ENCODE measurements at places on chromosomes 1 and 21. TPM values are rescaled to one million over a fixed set of nuclear protein-coding genes. Genes with fewer than 3 reads are reported as not detected.

DNA sequence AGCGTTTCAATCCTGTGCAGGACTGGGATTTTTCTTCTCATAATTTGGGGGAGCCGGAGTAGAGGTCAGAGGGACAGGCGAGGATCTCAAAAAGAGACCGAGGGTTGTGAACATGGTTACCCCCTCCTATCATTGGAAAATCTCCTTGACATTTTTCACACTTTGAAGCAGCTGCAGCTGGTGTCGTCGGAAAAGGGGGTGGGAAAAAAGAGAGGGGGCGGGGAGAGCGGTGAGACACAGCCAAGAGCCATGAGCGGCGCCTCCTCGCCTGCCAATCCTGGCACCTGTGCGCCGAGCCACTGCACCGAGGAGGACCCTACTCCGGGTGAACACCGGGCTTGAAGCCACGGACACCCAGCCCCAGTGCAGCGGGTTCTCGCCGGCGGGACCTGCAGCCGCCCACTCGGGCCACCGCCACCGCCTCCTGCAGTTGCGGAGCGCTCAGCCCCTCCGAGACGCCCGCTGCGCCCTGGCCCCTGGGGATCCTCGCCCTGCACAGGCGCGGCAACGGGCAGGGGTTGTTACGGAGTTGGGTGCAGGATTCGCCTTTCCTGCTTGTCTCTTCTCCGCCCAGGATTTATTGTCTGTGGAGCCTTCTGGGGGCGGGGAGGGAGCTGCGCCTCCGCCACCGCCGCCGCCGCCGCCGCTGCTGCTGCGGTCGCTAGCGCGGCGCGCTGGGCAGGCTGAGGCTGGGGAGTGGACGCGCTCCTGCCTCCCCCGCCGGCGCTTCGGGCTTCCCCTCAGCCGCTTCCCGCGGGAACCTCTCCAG lies at the start of gene LRRC7:
Gene LRRC7, plus strand, starts transcription at position 271 of the 769 bp plus-strand sequence. CDS start 718 bp downstream, outside the sequence.
- DNase-seq = no peak

DNA sequence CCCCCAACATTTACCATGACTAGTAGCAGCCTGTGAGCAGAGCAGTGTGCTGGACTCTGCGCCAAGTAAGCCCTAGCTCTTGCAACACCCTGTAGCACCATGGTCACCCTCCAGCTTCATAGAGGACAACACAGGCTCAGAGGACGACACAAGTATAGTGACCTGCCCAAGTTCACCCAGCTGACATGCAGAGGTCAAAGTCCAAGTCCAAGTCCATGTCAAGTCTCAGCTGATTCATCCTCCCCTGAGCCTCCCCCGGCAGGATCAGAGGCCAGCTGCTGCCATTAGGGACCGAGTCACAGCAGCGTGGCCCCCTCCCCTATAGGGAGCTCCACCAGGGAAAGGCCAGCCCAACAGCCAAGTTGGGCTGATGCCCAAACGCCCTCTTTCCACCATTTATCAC lies 15.9 kb downstream of the SDC3 start:
- DNase-seq = no peak

- no peak for DNase-seq
These were observed 42.7 kb upstream of the GLIS1 start for GRCh38 chr1:53781654-53782053.

DNA sequence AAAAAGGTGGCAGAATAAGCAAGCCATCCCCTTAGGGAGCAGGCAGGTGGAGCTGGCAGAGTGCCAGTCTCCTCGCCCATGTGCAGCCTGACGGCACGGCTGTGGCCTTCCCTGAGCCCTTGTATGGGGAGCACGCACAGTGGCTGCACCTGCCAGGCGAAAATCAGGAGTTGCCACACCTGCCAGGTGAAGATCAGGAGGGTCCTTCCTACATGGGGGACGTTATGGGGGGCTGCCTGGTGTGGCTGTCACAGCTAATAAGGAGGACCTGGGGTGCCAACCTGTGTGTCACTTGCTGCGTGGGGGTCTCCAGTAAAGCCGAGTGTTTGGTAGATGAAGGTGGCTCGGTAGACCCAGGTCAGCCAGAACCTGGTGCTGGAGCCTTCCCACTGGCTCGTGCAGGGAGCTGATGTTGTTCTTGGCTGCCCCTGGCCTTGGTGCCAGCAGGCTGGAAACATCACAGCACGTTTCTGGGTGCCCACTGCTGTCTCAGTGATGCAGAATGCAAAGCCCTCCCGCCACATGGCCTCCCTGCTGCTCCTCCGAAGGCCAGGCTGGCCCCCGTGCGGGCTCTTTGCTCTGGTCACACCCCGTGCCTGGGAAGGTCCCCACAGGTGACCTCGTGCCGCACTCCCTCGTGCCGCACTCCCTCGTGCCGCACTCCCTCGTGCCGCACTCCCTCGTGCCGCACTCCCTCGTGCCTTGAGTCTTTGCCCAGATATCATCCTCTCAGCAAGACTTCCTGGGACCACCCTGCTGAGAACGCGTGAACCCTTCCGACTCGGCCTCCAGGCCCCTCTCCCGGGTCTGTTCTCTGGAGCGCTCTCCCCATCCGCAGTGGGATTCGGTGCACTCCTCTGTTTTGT lies 55.4 kb downstream of the SLC37A1 start:
- DNase-seq = peak; percentile 8

The SLC45A1 gene
- total RNA-seq = 0.65 TPM

DNA sequence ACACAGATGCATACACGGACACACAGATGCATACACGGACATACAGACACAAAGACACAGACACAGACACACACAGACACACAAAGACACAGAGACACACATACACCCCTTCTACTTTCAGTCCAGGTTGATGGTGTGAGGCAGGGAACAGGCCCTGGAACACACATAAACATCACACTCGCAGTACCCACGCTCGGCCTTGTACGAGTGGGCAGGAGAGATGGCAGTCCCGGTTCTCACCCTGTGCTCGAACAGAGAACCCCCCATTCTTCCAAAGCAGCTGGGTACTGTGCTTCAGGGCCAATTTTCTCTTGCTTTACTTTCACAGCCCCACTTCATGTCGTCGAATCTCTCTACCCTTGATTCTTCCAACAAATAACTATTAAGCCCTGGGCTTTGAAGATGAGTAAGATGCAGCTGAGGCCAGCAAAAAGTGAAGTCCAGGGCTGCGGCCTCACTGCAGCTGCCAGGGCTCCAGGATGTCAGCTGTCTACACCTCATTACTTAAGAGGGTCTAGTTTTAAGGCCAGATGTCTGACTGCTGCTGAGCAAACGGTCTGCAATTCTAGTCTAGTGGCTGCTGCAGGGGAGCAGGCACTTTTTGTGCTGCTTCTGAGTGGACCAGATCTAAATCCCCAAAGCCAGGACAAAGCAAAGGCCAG lies 90.1 kb downstream of the PGBD5 start:
- DNase-seq = no peak

Data from T-helper 17 cell (primary cell).